ENCODE measurements at places on chromosomes 3 and 15. TPM values are rescaled to one million over a fixed set of nuclear protein-coding genes. Genes with fewer than 3 reads are reported as not detected.

The CADM2 gene
- total RNA-seq, result 21.3 TPM

The TMC3 gene
- total RNA-seq, result not detected

DNA sequence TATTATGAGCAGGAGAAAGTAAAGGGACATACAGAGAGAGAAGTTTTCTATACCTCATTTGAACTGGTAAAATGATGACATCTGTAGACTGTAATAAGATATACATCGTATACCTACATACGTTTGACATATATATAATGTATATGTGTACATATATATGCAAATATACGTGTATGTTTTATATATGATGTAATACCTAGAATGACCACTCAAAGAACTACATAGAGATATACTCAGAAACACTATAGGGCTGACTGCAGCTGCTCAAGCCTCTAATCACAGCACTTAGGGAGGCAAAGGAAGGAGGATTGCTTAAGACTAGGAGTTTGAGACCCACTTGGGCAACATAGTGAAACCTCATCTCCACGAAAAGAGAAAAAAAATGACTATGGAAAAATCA lies 48.5 kb upstream of the MCTP2 start:
- H3K4me3 ChIP-seq, result no peak overlapping the region
- no peak overlapping the region for H3K27ac ChIP-seq
- H3K4me1 ChIP-seq, result peaks cover 4% of the 10 kb centered on the region
- no peak for DNase-seq
- H3K36me3 ChIP-seq, result no peaks in the 10 kb centered on the region

DNA sequence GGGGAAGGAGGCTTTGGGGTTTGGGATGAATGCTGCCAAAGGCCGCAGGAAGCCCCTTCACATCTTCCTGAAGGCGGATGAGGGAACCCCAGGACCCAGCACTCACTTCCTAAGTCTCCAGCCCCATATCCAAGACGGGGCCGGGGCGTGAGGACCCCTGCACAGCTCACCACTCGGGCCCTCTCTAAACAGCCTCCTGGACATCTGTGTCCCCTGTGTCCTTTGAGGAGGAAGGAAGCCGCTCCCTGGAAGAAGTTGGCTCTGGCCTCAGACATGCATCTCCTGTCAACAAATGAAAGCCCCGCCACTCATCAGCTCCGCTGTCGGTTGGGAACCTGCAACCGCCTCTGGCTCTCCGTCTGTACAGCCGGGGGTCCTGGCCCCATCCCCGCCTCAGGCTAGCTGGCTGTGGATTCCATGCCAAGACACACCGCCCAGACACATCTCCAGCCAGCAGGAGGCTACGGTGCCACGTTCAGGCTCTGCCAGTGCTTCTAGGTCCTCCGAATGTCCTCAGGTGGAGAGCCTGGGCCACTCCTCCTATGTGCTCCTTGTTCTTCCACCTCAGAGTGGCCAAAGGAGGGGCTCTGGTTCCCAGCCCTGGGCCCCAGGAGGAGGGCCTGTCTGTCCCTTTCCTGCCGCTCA lies 140.0 kb upstream of the MEF2A start:
- H3K27me3 ChIP-seq, result no peaks in the 10 kb centered on the region
- no peak for DNase-seq
- peaks cover 8% of the 10 kb centered on the region for H3K4me1 ChIP-seq
- H3K36me3 ChIP-seq, result no peaks in the 10 kb centered on the region

- H3K27ac ChIP-seq, result no peak overlapping the region
- peaks cover 30% of the 10 kb centered on the region for H3K4me1 ChIP-seq
- H3K4me3 ChIP-seq, result no peak overlapping the region
- DNase-seq, result peak; percentile 27
- no peaks in the 10 kb centered on the region for H3K36me3 ChIP-seq
- H3K27me3 ChIP-seq, result no peaks in the 10 kb centered on the region
Observed at GRCh38 chr3:155323063-155323666, 29.7 kb upstream of the STRIT1 start.

GRCh38 chr3:4978966-4979427 lies 240 bp upstream of the BHLHE40 start:
- H3K36me3 ChIP-seq, result peaks cover 25% of the 10 kb centered on the region
- peaks cover 42% of the 10 kb centered on the region for H3K4me1 ChIP-seq
- H3K4me3 ChIP-seq, result peak overlapping the region; percentile 93
- peak; percentile 67 for DNase-seq
- H3K27me3 ChIP-seq, result peaks cover 25% of the 10 kb centered on the region
